NCI-H187 treated with DMSO at 0.1 percent for 48 hours (cell line): ENCODE measurements at places on chromosomes 6 and 20.

DNA sequence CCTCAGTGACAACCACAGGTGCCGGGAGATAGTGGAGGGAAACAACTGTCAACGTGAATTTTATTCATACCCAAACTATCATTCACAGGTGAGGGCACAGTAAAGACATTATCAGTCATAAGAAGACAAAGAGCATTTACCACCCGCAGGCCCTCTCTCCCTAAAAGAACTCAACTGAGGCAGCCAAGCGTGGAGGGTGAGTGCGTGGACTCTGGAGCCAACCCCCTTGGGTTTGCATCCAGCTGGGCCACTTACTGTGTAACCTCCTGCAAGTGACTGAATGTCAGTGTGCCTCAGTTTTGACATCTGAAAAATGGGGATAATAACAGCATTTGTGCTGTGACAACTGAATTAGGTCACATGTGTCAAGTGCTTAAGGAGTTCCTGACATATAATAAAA, 70.6 kb upstream of the KCNK16 start:
- DNase-seq = no peak

DNA sequence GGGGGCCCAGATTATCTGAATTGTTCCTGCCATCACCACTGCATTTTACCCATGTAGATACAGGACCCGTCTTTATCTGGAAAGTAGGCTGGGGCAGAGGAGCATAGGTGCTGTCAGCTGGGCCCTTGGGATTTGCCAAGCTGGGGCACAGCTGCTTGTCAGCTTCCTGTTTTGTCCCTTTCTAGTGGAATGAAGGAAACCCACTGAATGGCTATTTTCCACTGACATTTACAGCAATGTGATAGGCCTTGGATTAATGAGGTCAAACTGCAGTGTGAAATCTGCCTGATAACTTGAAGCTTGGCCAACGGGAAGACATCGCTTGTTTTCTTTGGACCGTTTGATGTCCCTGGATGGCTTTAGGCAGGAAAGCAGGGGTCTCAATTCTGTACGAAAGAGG, 6.7 kb downstream of the PPP1R16B start:
- no peak for DNase-seq

DNA sequence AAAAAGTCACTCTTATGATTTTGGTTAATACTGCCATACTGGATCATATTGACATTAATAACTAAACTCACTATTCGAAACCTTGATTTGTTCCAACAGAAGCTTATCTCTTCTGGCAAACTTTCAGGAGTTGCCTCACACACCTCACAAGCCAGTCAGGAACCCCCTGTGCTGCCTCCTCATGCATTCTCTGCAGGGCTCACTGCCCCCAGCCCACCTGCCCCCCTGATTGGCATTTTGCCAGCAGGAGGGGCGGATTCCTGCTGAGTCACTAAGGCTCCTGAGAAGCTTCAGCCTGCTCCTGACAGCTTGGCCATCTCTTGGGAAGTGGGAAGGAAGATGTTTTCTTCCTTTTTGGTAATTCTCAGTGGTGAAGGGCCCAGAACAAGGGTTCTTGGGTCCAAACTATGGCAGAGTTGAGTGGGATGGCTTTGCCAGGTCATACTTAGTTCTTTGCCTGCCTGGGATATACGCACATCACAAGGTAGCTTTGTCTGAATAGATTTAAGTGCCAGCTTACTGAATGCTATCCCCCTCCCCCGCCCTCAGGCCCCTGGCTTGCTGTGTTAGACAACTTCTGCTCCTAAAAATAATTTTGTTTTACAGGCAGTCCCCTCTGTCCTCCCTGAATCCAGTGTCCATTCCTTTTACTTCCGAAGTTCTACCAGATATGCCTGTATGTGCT, 31.4 kb downstream of the SLC35F1 start:
- DNase-seq = no peak

GRCh38 chr6:94005835-94006234, 586.5 kb upstream of the EPHA7 start:
- no peak for DNase-seq

DNA sequence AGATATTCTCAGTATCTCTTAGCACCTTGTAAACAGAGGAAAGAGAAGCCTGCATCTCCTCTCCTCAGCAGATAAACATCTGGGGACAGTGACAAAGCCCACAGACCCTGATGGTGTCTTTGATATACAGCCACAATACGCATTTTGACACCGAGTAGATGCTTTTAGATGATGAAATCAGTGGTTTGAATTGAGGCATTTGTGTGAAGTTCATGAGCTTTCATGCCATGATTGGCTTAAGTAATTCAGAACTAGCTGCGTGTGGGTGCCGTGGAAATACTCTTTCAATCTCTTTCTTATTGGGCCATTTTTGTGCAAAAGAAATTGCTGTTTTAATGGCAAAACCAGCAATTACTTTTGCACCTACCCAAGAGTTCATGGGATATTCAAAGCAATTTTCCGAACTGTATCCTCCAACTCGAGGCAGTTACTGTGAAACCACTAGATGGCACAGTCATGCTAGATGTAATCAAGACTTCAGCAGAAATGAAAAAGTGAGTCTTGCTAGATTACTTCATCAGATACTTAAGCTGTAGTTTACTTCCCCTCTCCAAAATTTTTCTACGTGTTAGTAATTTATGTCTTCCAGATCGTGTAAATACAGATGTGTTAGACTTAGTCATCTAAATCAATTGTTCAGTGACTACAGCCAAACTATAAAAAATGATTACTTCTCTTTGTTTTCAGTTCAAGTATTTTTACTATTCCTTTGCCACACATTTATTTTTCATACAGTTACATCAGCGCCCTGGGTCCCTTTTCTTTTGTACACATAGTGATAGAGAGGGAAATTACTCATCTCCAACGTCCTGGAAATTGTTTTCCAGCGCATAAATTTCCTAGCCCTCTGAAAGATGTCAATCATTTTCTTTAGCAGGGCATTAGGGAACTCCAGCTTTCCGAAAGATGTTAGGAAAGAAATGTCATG, 49.4 kb downstream of the IYD start:
- no peak for DNase-seq

GRCh38 chr20:64223526-64224067, 32.0 kb upstream of the PCMTD2 start:
- peak; percentile 60 for DNase-seq

GRCh38 chr6:147390909-147391536, 117.5 kb upstream of the SAMD5 start:
- DNase-seq = no peak

DNA sequence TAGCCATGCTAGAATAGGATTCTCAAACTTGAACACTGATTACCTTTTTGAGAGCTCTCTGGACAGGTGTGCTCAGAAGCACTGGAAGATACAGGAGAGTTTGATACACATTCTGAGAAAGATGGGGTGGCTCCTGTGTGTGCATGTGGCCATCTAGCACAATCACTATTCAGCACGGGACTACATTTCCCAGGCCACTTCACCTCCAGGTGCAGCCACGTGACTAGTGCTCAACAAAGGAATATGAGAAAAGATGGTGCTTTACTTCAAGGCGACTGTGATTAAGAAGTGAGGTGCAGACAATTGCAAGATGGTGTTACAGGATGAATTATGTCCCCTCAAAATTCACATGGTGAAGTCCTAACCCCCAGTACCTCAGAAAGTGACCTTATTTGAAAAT, 103.8 kb downstream of the BACH2 start:
- peak; percentile 65 for DNase-seq

DNA sequence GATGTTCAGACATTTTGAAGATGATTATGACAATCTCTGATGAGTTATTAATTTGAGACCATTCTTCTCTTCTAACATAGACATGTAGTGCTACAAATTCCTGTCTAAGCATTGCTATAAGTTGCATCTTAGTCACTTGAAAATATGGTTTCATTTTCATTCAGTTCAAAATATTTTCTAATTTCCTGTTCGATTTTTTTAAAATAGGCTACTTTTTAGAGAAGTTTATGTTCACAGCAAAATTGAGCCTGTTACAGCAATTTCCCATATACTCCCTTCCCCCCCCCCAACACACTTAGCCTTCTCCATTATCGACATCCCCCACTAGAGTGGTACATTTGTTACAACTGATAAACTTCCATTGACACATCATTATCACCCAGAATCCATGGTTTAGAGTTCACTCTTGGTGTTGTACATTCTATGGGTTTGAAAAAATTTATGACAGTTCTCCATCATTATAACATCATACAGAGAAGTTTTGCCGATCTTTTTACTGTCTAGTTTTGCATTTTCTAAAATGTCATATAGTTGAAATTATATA, 31.2 kb downstream of the PLAGL1 start:
- no peak for DNase-seq

DNA sequence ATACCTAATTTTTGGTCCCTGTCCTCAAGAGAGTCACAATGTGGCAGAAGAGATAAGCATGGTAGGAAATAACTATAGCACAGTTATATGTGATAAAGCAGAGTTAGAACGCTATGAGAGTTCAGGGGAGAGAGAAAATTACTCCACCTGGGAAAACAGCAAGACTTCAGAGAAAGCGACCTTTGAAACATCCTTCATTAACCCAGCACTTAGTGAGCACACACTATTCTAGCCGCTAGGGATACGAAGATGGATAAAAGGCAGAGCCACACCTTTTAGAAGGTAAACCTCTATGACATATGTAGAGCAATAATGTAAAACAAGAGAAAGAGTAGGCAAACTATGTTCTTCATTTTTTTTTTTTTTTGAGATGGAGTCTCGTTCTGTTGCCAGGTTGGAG, 264.3 kb downstream of the PTPRK start:
- no peak for DNase-seq

DNA sequence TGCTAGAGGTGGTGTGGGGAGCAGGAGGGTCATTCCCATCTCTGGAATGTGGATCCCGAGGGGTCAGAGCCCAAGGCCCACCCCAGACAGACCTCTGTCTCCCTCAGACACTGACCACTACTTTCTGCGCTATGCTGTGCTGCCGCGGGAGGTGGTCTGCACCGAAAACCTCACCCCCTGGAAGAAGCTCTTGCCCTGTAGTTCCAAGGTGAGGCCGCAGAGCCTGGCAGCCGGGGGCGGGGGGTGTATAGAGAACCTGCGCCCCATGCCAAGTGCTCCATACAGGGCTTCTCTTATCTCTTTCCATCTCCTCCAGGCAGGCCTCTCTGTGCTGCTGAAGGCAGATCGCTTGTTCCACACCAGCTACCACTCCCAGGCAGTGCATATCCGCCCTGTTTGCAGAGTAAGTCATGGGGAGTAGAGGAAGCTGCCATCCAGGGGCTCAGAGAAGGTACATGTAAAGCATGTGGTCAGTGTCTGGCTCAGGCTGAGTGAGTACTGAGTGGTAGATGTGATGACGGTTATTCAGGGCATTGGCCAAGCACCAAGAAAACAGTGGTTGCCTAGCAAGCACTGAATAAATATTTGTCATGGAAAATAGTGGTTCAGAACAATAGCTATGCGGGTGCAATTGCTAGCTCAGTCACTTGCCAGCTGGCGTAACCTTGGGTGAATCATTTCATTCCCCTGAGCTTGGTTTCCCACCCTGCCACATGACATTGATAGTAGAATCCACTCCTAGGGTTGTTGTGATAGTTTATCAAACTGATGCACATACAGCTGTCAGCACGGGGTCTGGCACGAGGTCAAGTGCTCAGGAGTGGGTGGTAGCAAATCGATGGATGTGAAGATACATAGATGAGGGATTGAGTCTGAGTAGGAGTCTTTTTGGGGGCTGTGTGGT, 3.5 kb downstream of the PIGT start:
- DNase-seq = no peak

- DNase-seq = no peak
These were observed 19.8 kb downstream of the NEDD9 start for GRCh38 chr6:11212664-11213063.

DNA sequence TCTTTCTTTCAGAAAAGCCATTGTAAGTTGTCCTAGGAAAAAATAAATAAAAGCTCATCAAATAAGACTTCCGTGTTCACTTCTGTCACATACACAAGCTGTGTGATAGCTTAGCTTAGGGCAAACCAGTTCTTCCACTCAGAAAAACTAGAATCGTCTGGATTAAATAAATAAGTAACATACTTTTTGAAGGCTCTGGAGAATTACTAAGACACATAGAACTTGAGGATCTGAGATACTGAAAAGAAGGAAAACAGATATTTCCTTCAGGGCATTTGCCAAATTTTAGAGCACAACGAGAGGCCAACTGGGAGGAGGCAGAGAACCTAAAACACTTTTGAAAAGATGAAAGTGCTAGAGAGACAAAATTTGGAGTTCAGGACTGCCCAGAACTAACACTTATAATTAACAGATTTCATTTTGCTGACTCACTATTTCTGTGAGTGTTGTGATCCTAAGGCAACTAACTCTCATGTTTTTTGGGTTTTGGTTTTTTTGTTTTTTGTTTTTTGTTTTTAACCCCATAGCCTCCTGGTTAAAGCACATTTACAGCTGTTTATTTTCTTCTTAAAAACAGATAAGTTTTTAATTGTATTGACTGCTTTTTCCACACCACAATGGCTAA, 38.7 kb upstream of the THEMIS start:
- DNase-seq = no peak

- no peak for DNase-seq
These were observed 11.7 kb upstream of the TBC1D7 start for GRCh38 chr6:13339863-13340630.

GRCh38 chr6:154352898-154353585, 3.6 kb downstream of the IPCEF1 start:
- DNase-seq = no peak

DNA sequence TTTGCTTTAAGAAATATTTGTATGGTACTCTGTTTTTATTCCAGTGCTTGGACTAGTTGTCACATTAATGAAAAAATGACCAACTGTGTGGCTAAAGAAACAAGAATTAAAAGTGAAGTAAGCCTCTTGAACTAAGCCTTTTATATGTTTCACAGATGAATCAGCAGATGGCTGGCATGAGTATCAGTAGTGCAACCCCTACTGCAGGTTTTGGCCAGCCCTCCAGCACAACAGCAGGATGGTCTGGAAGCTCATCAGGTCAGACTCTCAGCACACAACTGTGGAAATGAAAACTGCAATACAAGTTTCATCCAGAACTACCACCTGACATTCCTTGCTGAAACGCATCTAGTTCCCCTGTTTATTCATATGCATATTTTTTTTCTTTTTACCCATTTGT, 96.8 kb downstream of the B3GAT2 start:
- DNase-seq = no peak
